WERI-Rb-1 (cell line): ENCODE measurements at places on chromosomes 7 and 10.

- DNase-seq, result no peak
Measured at GRCh38 chr10:15843695-15844094, 16.6 kb downstream of the MINDY3 start.

GRCh38 chr7:155983176-155983815 lies 171.0 kb upstream of the SHH start:
- DNase-seq, result no peak

DNA sequence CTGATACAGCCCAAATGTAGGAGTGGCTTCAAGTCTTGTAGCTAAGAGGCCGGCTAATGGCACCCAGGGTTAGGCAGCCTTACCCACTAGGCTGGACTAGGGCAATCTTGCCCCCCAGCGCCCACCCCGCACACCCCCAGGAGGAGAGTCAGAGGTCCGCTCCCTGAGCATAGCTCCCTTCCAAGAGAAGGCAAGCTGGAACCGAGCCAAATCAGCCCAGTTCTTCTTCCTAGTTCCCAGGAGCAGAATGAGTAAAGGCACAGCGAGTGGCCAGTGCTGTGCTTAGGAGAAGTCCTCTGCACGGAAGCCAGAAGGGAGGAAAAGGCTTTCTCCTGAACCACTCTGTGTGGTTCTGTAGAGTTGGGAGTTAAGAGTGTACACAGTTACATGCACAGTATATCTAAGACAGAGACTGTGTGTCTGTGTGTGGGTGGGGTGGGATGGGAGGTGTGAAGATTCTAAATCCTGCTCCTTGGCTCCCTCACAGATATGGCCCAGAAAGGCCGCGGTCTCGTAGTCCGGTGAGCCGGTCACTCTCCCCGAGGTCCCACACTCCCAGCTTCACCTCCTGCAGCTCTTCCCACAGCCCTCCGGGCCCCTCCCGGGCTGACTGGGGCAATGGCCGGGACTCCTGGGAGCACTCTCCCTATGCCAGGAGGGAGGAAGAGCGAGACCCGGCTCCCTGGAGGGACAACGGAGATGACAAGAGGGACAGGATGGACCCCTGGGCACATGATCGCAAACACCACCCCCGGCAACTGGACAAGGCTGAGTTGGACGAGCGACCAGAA lies 59.7 kb upstream of the PDCD4 start:
- DNase-seq, result no peak

GRCh38 chr10:82817676-82818422 lies 942.9 kb downstream of the NRG3 start:
- DNase-seq, result no peak

- no peak for DNase-seq
Measured at GRCh38 chr10:29797616-29798015, 162.8 kb upstream of the SVIL start.

DNA sequence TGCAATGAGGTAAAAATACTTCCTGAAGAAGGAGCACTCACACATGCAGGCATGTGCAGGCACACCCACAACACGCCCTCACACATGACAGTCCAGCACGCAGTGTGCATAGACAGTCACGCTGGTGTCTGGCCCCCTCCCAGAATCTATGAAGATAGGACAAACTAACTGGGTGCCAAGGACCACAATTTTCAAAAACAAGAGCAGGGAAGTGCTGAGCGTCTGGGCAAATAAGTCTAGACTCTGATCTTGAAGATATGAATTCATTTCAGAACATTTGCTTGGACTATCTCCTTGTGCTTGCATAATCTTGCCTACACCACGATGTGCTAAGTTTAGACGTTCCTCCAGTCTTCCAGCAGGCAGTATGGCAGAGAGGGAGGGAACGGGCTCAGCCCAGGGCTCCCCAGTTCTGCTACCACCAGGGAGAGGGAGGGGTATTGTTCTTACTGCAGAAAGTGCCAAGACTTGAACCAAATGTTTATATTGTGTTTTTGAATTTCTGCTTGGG lies 276.5 kb upstream of the KLF6 start:
- DNase-seq, result no peak

DNA sequence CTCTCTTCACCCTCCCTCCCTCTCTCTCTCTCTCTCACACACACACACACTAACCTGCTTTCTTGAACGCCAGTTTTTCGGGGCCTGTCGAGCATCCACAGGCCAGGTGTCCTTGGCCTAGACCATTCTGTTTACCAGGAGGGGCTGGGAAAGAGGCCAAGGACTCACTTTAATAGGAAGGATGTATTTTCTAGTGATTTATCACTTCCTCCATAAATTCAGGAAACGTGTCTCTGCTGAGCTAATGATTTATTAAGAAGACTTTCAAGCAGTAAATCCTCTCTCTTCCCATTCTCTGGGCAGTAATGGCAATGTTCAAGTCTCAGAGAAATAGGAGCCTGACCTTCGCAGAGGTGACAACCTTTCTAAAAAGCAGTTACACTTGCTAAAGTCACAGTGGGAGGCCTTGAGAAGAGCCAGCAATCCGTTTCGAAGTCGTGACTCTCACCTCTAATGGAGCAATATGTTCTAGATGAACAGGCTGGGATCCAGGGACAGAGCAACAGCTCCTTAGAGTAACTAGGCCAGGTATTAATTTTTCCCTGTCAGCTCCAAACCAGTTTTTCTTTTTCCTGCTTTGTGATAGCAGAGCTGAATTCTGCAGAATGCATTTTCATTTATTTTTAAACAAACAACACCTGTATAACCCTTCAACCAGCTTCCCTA lies 1357.5 kb upstream of the SORCS1 start:
- DNase-seq, result no peak

DNA sequence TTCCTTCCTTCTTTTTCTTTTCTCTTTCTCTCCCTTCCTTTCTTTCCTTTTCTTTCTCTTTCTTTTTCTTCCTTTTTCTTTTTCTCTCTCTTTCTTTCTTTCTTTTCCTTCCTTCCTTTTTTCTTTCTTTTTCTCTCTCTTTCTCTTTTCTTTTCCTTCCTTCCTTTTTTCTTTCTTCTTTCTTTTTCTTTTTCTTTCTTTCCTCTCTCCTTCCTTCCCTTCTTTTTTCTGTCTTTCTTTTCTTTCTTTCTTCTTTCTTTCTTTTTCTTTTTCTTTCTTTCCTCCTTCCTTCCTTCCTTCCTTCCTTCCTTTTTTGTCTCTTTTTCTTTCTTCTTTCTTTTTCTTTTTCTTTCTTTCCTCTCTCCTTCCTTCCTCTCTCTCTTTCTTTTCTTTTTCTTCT lies 136.8 kb downstream of the PTN start:
- DNase-seq, result no peak

GRCh38 chr7:113799896-113800295 lies 118.9 kb downstream of the PPP1R3A start:
- no peak for DNase-seq

- no peak for DNase-seq
Measured at GRCh38 chr10:19164461-19164860, 115.9 kb downstream of the MALRD1 start.

- DNase-seq, result no peak
Measured at GRCh38 chr7:34066411-34066810, 161.1 kb downstream of the BMPER start.

GRCh38 chr7:157614457-157615020 lies 277.7 kb downstream of the DNAJB6 start:
- no peak for DNase-seq

- DNase-seq, result no peak
Measured at GRCh38 chr7:27151341-27151930, 947 bp downstream of the HOXA3 start.

- no peak for DNase-seq
Measured at GRCh38 chr7:148395352-148395811, 195.2 kb upstream of the C7orf33 start.

DNA sequence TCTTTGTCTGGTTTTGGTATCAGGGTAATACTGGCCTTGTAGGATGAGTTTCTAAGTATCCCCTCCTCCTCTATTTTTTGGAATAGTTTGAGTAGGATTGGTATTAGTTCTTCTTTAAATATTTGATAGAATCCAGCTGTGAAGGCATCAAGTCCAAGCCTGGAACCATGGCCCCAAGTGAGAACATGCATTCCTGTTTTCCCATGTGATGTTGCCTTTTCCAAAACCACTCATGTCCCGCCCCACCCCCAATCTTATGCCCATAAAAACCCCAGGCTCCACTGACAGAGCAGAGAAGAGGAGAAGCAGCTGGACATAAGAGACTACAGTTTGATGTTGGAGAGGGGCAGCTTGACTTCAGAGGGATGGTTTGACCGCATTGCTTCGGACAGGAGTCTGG lies 71.2 kb downstream of the MINPP1 start:
- DNase-seq, result no peak

DNA sequence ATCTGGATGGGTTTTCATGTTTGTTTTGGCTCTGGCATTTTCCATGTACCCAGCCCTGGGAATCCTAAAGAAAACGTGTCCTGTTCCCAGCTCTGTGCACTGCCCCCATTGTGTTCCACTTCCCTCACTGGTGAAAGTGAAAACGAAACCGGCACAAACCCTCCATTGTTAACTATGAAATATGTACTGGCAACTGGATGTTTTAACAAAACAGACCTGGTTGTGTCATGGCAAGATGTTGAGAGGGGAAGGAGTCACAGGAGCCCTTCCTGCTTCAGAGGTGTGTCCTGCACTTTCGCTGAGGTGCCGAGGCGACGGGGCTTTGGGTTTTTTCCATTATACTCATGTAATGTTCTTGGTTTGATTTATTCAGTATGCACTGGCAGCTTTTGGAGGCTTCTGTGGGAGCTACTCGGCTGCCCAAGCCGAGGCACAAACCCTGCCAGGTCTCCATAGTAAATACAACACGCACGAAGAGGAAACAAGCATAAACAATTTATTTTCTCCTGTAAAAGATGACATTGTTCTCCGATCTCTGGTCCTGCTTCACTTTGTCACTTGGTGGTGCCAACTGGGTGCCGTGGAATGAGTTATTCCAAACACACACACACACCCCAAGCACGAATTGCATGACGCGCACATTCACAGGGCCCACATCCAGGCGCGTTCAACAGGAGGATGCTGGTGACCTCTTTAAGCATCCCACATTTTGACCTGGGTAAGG lies 118.2 kb downstream of the CDK6 start:
- DNase-seq, result no peak

DNA sequence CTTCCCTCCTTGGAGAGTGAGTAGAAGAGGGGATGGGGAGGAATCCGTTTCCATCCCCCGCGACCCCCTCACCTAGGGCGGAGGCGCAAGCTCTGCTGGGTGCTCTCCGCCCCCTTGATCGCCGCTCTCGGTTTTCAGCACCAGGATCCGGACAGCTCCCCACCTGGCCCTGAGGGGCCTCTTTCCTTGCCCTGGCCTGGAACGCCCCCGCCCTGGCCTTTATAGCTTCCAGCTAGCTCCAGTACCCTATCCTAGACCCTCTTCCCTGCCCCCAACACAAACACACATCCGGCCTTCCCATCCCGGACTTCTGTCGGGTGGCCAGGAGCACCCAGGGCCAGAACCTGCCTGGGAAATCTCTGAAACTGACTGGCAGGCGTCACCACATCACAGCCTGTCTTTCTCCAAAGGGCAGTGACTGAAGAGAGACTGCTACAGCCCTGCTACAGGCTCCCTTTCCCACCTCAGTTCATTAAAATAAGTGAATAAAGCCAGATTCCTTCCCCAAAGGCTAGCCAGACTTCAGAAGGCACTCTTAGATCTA lies 72.3 kb upstream of the LEP start:
- no peak for DNase-seq

DNA sequence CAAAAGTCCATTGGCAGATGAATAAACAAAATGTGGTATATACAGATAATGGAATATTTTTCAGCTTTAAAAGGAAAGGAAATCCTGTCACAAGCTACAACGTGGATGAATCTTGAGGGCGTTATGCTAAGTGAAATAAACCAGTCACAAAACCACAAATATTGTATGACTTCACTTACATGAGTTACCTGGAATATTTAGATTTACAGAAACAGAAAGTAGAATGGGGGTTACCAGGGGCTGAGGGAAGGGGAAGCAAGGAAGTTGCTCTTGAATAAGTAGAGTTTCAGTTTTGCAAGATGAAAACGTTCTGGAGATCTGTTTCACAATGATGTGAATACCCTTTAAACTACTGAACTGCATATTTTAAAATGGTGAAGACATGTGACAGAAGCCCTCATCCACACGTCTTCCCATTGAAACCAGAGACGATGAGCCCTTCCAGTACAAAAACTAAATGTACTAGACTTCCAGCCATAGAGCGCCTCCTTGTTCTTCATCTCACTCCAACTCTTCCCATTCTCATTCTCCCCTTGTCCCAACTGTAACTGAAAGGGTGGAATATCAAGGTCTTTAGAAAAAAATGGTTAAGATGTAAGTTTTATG lies 62.4 kb downstream of the MICU1 start:
- DNase-seq, result no peak

GRCh38 chr7:120793213-120793936 lies 64.6 kb downstream of the TSPAN12 start:
- DNase-seq, result no peak

DNA sequence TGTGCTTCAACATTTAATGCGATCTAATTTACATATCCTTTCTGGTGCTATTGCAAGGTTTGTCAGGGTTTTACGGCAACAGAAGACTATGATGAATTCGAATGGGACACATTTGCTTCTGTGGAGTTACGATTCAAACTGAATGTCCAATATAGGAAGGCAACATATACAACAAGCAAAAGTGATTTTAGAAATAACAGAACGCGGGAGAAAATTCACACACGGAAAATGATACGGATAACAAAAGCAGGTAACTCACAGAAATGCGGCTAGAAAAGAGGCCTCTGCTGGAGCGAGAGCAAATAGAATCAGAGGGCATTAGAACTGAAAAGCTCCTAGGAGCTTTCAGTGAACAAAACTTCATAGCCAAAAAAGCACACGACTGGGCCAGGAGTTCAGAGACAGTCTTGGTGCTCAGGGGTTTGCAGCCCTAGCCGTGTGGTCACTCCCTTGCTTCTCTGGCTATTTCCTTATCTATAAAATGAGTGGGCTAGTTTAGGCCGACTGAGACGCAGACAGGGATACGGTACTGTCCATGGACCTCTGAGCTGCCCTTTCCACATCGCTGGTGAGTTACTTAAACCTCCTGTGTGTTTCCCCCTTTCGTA lies 557 bp upstream of the TAX1BP1 start:
- DNase-seq, result no peak

DNA sequence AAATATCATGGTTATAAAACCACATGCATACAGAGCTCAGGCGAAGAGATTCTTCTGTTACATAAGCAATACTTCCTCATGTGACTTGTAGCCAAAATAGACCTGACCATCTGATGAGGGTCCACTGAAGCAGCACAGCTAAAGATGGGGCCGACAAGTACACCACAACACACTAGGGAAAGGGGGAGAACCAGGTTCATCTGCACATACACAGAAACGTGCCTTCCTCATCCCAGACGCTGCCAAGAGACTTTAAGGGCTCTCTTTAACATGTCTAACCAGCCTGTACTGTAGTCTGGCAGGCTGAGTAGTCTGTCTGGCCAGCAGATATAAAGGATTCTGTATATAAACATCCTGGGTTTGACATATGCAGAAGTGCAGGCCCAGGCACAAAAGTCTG lies 30.3 kb downstream of the ERCC6 start:
- DNase-seq, result no peak

GRCh38 chr7:33837356-33837851 lies 67.9 kb upstream of the BMPER start:
- no peak for DNase-seq

- no peak for DNase-seq
Measured at GRCh38 chr7:38025815-38026214, 105.4 kb downstream of the EPDR1 start.
